ENCODE measurements at places on chromosomes 7 and 10. TPM values are rescaled to one million over a fixed set of nuclear protein-coding genes. Genes with fewer than 3 reads are reported as not detected.

GRCh38 chr10:113126229-113127201 is 176.5 kb downstream of the TCF7L2 start:
- peak; percentile 70 for DNase-seq

DNA sequence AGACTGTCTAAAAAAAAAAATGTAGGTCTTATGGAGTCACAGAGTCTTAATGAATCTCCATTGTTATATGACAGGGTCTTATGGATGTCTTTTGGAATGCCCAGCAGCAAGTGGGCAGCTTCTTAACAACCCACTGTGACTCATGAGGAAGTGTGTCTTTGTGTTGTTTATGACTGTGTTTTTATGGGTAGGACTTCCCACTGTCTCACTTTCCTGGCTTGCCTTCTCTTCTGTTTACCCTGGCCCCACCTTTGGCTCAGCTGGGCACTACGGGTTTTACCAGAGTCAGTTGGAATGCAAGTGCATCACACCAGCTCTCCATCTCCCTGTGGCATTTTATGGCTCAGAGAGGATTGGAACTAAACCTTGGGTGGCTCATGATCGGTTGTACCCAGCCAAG is 580.5 kb downstream of the AUTS2 start:
- no peak for DNase-seq

- DNase-seq: no peak
Measured at GRCh38 chr10:71250405-71250804, 38.0 kb downstream of the UNC5B start.

- DNase-seq: no peak
Measured at GRCh38 chr7:20304366-20304765, 26.3 kb upstream of the ITGB8 start.

- DNase-seq: peak; percentile 48
Measured at GRCh38 chr7:138625084-138625848, 75.9 kb downstream of the SVOPL start.

DNA sequence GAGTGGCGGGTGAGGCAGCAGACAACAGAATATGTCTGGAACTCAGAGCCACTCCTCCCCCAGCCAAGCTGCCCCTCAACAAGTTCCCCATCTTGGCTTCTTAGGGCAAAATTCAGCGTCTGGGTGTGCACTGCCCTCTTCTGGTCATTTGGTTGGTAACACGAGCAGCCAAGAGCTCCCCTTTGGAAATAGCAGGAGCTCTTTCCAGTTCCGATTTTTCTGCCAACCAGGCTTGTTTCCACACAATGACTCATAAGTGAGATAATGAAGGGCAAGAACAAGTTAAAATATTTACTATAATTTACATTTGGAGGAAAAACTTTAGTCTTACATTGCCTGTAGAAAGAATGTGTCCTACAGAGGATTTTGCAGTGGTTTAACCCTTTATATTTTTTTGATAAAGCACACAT is 70.5 kb downstream of the ADCYAP1R1 start:
- DNase-seq: no peak

DNA sequence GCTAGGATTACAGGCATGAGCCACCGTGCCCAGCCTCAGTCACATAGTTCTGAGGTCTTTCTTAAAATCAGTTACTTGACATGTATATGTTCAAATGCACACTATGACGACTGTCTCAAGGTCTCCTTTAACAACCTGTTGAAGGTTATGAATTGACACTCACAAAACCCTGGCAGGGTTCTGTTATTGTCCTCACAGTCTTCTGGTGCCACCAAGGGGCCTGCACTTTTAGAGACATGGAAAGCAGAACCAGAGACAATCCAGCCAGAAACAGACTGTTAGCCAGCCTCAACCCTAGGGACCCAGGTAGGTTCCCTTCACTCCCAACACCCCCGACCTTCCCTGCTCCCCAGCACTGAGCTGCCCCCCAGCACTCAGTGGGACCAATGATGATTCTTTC is 26.4 kb downstream of the TEX36 start:
- no peak for DNase-seq

DNA sequence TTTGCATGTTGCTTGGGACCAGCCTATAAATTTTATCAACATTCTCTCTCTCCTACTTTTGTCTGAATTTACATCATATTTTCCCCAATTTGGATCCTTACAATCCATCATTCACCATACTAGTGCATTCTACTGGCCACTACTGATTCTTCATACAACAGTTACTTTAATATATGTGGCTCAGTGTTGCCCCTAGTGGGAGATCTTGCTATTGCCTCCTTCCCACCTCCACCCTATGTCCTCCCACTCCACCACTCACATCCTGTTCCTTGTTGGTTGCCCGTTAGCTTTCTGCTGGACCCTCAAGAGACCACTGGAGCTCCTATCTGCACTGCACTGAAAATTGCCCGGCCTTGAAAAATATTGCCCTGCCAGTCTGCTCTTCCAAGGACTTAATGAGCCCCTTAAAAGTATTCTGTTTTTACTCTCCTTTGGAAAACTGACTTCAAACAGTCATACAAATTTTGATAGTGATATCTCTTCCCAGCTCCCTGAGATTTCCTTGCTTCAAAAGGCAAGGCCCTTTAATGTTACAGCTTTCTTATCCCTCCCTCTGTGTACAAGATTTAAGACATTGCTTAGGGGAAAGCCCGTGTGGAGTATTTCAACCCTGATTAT is 243.2 kb upstream of the TMEM229A start:
- DNase-seq: no peak

- no peak for DNase-seq
Measured at GRCh38 chr10:51228714-51229100, 154.4 kb downstream of the PRKG1 start.

DNA sequence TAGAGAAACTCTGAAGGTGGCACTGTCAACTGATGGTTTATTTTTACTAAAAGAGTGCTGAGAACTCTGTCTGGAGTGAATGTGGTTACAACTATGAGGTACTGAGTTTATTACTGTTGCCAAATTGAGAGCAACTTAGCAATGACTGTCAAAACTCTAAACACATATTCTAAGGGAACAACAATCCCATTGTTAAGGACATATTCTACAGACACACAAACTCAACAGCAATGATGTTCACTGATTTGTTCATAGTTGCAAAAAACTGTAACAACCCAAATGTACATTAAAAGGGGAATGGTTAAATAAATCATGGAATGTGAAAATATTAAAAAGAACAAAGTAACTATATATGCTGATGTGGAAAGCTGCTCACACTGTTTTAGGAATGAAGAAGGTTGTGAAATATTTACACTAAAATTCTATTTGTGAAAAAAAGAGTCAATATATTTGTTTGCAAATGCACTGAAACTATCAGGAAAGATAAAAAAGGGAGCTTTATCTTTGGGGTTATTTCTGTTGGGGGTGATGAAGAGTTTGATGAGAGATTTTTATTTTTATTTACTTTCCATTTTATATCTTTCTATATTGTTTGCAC is 12.9 kb downstream of the PON2 start:
- DNase-seq: no peak

DNA sequence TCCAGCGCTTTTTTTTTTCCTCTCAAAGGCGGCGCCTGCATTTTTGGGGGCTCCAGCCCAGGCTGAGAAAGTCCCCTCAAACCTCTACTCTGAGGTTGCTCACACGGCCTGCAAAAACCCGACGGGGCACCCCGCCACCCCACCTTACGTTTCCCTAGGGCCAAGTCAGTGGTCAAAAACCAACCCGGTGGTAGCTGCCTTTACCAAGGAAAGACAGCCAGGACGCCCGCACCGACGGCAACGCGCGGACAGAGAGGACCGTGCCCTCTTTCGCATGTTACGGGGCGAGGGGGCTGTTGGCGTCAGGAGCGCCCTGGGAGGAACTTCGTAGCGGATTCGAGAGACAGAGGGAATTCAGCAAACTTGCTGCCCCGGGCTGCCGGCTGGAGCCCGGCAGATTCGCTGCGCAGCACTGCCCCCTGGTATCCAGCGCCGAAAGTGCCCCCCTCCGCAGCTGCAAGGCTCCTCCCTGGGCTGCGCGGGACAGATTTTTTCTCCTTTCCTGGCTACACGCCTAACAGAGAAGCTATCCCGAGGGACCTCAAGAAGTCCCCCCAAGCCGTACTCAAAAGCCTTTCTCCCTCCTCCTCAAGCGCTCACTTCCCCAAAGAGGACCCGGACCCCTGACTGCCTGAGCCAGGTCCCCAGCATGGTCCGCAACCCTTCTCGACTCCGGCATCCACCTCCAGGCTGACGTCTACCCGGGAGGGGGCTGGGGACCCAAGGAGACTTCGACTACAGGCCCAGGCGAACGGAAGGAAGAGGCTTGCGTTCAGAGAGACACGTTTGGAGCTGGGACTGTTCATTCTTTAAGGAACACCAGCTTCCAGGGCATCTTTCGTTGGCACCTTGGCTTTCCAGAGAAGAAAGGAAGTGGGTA is 27.7 kb upstream of the VAX1 start:
- peak; percentile 48 for DNase-seq

DNA sequence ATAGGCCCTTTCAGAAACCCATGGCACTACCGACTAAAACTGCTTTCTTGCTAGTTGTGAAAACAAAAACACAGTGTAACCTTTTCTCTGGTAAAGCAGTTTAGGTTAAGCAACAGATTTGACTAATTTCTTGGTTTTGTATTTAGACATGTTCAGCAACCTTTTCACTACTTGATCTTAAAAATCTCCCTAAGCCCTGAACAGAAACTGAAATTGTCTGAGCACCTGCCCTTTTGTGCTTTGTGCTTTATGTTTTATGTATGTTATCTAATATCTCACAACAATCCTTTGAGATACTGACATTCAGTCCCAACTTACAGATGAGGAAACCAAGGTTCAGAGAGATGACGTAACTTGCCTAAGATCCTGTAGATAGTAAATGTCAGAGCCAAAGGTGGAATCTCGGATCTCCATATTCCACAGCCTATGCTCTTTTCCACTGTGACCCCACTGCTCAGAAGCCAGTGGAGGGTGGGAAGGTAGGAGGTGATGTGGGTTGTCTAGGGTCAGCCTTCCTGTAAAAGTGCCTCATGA is 146.6 kb downstream of the LCOR start:
- no peak for DNase-seq

DNA sequence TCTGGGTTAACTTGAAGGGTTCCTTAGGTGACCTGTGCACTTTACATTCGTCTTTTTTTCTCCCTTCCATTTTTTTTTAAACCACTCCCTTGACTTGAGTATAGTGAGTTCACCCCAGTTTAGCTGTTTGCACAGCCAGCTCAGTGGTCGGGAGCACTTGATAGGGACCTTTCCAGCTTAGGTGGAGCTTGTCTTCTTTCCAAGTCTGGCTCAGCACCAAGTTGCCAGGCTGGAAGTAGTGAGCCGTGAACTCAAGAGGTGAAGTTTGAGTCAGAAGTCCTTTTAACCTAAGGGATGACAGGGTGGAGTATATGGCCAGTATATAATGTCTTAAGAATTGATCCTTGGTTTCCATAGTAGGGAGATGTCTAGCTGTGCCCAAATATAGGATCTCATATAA is 7.2 kb downstream of the DNAH11 start:
- DNase-seq: no peak

DNA sequence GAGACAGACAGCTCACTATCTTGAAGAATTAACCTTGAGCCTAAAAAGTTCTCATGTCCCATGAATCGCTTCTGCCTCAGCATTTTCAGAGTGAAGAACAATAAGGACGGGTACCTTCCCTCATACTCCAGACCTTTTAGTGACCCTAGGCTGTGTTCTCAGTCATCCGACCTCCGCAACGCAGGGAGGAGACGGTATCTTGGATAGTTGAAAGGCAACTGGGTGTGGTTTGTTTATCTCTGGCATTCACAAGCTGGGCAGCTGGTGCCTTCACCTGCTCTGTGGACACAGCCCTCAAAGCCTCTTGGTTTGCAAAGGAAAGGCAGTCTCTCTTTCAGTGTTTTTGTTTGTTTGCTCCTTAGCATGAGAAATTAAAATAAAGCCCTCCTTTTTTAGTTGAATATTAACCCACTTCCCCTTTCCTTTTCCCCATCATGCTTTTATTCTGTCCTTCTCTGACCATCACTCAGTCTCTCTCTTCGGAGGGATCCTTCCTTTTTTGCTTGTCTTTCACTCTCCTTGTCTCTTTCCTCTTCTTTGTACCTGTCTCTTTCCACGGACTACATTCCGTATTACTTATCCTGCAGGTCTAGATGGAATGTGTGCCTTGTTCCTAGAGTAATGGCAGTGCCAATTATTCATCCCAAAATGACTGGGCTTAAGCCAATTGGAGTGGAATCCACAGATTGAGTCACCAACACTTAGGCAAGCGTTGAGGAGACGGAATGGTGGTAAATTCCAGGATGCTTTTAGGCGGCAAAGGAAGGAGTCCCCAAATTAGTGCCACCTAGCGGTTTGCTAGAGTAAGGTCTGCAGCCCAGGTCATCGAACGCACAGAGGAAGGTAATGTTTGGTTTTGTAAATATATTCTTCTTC is 45.8 kb downstream of the PRR15 start:
- no peak for DNase-seq

CYP3A5 gene
- total RNA-seq: 0.14 TPM

NRP1 gene
- total RNA-seq: 0.16 TPM

HOXA10 gene
- 0.82 TPM for total RNA-seq

CALML3 gene
- total RNA-seq: not detected

SPAM1 gene
- not detected for total RNA-seq

ZNF804B gene
- total RNA-seq: not detected

FHIP2A gene
- 42.4 TPM for total RNA-seq

NEBL gene
- total RNA-seq: not detected

CYP26C1 gene
- total RNA-seq: 0.09 TPM

ZNF800 gene
- 93.3 TPM for total RNA-seq

TMEM270 gene
- not detected for total RNA-seq
